ENCODE measurements at places on chromosomes 2 and 18.
A peak's percentile ranks its signal among the peaks of the same experiment; 100 is the strongest.

GRCh38 chr2:9422321-9423099 lies 818 bp downstream of the ITGB1BP1 start:
- DNase-seq, result peak; percentile 66

DNA sequence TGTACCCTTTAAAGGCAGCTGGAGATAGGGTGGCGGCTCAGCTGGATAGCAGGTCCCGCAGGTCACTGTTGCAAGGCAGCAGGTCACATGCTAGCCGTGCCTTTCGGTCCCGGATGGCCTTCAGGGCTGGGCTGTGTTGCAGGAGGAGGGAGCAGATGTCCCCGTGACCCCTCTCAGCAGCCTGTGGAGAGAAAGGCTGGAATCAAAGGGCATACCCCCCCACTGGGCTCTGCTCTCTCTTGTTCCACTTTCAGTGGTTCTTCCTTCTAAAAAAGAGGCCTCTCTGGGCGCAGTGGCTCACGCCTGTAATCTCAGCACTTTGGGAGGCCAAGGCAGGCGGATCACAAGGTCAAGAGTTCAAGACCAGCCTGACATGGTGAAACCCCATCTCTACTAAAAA lies 4.4 kb upstream of the ANKRD23 start:
- DNase-seq, result no peak

GRCh38 chr2:71601136-71602114 lies 148.1 kb downstream of the DYSF start:
- DNase-seq, result no peak

- DNase-seq, result no peak
Measured at GRCh38 chr2:174807931-174808330, 43.7 kb upstream of the CHRNA1 start.

- no peak for DNase-seq
Measured at GRCh38 chr2:164898475-164898874, 56.9 kb downstream of the SLC38A11 start.

- DNase-seq, result no peak
Measured at GRCh38 chr2:135732561-135732960, 9.1 kb upstream of the UBXN4 start.

DNA sequence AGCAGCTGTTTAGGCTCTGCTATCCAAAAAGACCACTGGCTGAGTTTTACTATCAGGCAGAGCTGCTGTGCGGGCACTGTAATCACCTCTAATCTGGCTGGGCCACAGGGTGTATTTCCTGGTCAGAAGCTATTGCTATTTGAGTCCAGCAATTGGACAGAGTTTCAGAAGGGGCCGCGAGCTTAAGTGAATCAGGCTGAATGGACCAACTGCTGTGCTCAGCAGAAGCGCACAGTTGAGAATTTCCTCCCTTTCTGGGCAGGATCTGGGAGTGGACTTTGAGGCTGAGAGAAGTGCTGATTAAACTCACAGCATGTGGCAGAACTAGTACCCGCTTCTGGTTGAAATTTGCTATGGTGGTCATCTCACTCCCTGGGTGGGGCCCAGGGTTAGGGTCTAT lies 251.8 kb downstream of the INSIG2 start:
- DNase-seq, result no peak
